Left lobe of liver (tissue), 2 donors: ENCODE measurements at places on chromosomes 5 and 9. TPM values are rescaled to one million over a fixed set of nuclear protein-coding genes. Genes with fewer than 3 reads are reported as not detected.

The WNT8A gene
- not detected for total RNA-seq

The ZNF462 gene
- 2.2 TPM for total RNA-seq

The SPAG8 gene
- total RNA-seq = 0.50 TPM

The FGF1 gene
- 0.25 TPM for total RNA-seq

The EIF4EBP3 gene
- 11.3 TPM for total RNA-seq

The CDC23 gene
- 12.1 TPM for total RNA-seq

DNA sequence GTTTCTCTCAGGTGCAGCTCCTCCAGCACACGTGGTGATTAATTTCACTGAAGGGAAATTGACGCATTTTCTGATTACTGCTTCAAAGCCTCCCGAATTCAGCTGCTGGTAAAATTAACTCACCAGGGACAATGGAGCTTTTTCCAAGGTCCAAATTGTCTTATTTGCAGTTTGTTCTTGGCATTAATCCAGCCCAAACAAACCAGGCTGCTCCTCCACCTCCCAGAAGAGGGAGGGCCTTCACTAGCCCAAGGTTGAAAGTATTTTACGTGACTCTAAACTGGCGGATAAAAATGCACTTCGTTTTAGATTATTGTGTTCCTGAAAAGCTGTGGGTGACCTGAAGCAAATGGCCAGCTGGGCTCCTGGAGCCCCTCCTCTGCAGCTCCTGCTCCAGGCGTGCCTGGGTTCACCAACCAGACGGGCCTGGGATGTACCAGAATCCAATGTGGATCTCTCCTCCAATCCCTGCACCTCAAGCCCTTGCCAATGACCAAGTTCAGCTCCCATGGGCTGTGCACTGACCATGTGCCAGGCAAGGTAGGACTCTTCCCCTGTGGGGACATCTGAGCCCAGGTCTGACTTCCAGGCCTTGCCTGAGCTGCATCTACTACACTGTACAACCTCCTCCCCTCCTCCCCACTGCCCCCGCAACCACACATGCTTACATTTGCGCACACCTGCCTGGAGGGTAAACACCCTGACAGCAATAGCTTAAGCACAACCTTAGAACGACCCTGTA, 193.4 kb downstream of the CDK5RAP2 start:
- DNase-seq = peak; percentile 91

DNA sequence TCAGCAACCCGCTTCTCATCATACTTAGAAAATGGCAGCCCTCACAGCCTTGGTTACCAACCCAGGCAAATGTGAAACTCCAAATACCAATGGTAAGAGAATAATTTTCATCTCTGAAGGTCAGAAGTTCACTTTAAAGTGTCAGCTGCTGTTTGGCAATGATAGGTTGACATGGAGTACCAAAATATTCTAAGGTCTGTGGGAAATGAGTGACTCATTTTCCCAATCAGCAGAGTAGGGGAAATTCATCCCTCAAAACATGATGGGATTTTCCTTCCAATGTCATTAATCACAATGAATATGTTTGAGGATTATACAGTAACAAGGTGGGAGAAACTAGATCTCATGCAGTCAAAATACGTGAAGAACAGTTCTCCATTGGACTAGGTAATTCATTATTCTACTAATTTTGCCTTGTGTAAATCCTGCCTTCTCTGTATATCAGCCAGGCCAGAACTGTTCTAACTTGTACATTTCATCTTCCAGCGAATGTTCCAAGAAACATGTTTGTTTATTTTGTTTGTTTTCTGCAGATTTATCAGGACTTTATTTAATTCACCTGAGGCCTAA, 53.1 kb upstream of the ERBIN start:
- no peak for DNase-seq

DNA sequence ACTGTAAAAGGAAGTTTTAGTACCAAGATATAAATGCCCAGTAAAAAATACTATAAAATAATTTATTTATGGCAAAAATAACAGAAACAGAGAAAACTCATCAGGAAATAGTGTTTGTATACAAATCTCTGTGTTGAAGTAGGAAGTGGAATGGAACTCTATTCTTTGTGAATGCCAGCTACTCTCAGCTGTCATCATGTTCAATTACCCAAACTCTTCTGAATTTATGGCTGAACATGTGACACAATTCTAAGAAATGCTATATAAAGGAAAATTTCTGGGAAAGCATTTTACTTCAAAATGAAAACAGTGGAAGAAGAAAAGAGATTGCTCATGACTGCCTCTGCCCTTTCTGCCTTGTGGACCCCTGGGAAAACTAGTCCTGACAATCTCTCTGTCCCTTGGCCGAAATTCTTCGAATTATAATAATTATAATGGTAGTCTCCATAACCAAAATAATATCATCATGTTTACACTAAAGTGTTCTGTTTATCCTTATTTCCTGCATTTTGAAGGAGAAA, 522.3 kb upstream of the ST8SIA4 start:
- DNase-seq = no peak

DNA sequence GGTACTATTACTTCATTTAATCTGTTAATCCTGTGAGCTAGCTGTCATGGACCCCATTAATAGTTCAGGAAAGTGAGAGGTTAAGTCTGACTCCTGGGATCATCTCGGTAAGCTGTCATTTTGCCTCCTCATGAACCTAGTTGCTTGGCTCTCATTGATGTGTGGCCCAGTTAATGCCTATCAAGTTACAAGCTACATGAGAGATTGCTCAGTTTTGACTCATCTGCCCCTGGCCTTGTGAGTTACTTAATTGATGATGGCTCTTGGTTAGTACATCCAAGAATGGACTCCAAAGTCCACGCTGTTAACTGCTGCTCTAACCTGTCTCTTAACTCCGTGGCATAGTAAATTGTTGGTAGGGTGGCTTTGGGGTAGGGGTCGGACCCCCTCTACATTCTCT, 23.9 kb downstream of the LARP1 start:
- no peak for DNase-seq

DNA sequence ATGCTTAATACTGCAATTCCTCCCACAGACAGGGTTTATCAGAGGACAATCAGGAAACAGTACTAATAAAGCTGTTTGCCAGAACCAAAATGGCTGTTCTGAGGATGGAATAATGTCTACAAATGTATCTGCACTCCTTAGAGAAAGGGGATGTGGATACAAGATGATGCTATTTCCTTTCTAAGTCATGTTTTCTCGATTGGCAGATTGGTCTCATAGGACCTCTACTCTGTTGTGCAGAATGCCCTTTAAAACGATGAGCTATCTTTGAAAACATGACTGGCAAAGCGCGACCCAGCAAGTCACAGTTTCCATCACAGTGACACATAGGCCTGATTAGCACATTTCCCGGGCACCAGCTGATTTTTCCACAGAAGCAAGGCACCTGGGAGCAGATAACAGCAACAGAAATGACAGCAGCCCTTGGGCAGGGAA, 54.0 kb downstream of the AOPEP start:
- DNase-seq = no peak

GRCh38 chr5:73298772-73299630, 126.0 kb downstream of the TMEM174 start:
- DNase-seq = no peak

DNA sequence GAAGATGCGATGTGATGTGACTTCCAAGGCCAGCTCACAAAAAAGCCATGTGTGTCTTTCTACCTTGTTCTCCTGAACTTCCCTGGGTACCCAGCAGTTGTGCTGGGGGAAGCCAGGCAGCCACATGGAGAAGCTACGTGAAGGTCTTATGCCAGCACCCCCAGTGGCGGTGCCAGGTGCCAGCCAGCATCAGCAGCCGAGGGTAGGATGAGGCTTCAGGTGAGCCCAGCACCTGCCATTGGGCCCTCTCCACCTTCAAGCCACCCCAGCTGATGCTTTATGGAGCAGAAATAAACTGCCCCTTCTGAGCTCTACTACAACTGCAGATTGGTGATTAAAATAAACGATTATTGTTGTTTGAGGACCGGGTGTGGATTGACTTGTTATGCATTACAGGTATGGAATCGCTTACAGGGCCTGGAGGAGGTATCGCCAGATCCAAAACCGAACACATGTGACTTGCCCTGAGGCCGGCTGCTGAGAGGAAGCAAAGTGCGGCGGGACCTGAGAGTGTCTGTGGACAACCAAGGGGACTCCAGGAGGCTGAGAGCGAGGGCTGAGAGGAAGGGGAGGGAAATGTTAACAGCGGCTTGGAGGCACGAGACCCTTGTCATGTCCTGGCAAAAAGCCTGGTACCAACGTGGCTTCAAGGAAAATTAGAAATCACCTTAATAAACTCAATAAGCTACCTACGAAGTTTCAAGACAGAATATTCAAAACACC, 36.0 kb upstream of the OLFM1 start:
- peak; percentile 22 for DNase-seq

DNA sequence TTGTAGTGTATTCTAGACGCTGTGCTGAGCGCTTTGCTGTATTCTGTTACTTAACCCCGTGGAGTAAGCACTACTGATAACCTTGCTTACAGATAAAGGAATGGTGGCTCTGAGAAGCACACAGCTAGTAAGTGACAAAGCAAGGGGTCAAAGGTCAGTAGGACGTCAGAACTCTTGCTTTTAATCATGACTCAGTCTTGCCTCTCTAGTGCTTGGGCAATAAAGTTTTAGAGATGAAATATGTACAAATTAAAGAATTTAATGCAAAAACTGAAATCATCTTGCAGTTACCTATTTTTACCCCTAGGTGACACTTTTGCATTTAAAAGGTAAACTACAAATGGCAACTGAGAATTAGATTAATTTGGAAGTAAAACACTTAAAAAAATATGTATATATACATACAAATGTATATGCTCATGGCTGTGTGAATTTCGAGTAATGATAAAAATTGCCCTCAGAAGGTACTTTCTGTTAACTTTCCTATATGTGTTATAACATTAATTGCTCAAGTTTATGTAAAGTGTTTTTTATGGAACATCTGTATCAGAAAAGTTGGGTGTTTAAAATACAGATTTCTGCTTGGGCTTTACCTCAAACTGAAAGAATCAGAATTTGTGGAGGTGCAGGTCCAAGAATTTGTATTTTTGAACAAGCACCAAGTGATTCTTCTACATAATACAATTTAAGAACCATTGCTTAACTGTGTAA, 175.1 kb upstream of the DAB2 start:
- no peak for DNase-seq

DNA sequence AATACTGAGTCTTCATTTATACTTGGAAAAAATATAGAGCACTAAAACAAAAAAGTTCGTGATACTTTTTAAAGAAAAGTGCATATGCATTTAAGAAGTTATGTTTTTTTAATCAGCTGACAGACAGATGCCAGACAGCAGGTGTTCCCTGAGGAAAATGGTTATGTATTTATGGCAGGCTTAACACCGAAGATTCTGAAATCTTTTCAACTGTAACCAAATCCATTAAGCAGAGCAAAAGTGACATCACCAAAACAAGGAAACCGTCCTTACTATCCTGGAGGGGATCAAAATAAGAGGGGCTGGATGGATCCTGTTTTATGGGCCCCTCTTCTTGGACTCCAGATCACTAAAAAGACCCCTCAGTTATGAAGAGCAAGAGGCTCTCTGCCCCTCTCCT, 404.9 kb upstream of the ADAMTS16 start:
- no peak for DNase-seq

- no peak for DNase-seq
These were observed 138.1 kb upstream of the DMRT1 start for GRCh38 chr9:703392-703791.

DNA sequence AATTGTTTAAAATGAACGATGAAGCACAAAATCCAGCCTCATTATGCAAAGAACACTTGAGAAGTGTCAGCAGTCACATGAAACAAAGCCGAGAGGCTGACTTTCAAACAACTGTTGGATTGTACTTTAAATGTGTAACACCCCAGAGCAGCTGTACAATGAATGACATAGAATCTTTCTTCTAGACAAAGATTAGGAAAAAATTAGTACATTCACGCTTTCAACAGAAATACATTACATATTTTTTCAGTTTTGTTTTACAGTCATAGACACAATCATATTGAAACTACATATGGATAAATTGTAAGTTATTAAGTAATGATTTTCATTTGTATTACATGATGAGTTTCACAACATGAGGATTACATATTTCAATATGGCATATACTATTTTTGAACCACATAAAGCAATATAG, 10.6 kb upstream of the AGXT2 start:
- DNase-seq = no peak
